ENCODE measurements at places on chromosomes 3 and 15.

DNA sequence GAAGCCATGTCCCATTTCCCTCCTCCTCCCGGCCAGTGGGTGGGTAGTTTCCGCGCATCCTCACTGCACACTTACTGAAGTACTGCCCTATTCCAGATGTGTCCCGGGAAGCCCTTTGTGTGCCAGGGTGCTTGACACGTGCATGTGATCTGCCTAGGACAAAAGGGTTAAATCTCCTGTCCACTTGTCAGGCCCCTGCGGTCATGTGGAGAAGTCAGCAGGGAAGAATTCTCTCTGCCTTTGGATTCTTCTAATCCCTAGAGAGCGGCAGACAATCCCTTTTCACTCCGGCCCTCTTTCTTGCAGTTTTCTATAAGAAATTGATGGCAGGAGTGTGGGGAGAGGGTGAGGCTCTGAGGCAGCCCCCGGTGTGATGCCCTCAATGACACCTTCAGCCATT, 19.8 kb downstream of the ST8SIA2 start:
- DNase-seq, result no peak

DNA sequence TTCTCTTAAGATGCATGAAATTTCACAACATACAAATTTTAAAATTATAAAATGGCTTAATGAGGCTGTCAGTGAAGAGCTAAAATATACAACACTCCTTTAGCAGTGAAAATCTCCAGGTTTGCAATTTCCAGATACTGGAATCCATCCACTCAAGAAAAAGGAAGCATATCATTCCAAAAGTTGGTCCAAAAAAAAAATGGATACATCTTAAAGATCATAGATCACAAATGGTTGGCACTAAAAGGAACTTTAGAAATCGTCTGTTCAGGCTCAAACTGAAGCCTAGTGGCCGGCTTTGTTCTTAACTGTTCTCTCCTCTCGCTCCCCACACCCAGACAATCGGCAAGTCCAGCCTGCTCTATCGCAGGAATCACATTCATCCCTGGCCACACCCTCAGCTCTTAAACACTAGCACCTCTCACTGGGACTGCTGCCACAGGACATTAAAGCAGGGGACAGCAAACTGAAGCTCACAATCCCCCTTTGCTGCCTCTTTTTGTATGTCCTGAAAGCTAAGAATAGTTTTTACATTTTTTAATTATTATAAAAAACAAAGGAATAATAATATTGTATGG, 130.3 kb upstream of the CDIN1 start:
- peak; percentile 32 for DNase-seq

DNA sequence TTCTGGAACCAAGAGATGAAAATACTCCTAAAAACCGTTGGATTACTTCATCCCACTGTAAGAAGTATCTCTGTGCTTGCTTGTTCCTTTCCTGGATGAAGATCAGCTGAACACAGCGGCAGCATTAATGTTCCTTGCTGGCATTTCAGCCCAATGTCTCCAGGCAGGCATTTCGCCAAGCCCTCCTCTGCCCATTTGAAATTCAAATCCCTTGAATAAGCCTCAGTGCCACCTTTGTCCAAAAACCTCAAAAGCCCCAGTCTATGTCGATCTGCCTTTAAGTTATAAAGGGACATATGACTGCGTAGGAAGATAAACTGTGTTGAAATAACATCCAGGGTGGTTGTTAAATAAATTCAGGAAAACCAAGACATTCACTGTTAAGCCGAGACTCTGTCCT, 156.8 kb upstream of the PDZRN3 start:
- DNase-seq, result no peak

- no peak for DNase-seq
Measured at GRCh38 chr15:71387810-71388209, 272.5 kb downstream of the THSD4 start.

GRCh38 chr3:108062051-108062450, 28.8 kb downstream of the CD47 start:
- no peak for DNase-seq

- no peak for DNase-seq
Measured at GRCh38 chr3:194274424-194275085, 76.6 kb downstream of the CPN2 start.

DNA sequence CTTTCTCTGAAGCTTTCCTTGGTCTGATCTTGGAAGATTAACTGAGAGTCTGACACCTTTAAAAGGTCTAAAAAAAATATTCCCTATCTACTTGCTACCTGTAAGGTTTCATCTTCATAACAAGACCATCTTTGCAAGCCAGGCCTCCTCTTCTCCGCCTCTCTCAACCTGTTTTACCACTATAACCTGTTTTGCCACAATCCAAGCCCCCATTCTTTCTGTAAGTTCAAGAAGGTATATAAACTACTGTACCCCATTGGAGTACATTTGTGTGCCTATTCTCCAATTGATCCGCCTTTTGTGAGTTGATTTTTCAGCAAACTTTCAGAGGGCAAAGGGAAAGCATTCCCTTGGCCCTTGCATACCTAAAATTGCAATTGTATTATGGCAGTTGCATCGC, 319.3 kb upstream of the NECTIN3 start:
- no peak for DNase-seq

- DNase-seq, result no peak
Measured at GRCh38 chr3:137065381-137065780, 107.6 kb downstream of the IL20RB start.
